GM04504 (cell line): ENCODE measurements at places on chromosomes 11 and 22.

GRCh38 chr11:134098566-134099184, 29.8 kb downstream of the JAM3 start:
- no peak for DNase-seq

DNA sequence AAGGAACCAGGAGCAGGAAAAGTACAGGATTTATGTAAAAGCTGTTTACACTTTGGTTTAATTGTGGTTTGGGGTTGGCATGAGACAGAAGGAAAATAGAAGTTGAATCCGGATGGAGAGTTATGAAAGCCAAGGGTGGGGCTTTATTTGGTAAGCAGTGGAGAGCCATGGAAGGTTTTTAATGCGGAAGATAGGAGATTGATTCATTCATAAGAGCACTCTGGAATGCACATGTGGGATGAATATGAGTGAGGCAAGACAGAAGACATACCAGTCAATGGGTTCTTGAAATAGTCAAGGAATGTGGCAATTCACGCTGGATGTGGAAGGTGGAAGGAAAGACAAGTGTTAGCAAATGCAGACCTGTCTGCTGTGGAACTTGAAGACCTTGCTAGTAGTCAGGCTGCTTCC, 9.3 kb upstream of the GLB1L3 start:
- peak; percentile 82 for DNase-seq

GRCh38 chr22:36741204-36741793, 34.6 kb downstream of the IFT27 start:
- DNase-seq = no peak

- no peak for DNase-seq
These were observed 16.2 kb downstream of the TESMIN start for GRCh38 chr11:68735125-68735524.

- DNase-seq = no peak
These were observed 11.7 kb downstream of the THOC5 start for GRCh38 chr22:29541845-29542244.

- no peak for DNase-seq
These were observed 19.3 kb downstream of the POLR3H start for GRCh38 chr22:41524809-41525449.
